IMR-90 (cell line): ENCODE measurements at places on chromosomes 6 and 20.

DNA sequence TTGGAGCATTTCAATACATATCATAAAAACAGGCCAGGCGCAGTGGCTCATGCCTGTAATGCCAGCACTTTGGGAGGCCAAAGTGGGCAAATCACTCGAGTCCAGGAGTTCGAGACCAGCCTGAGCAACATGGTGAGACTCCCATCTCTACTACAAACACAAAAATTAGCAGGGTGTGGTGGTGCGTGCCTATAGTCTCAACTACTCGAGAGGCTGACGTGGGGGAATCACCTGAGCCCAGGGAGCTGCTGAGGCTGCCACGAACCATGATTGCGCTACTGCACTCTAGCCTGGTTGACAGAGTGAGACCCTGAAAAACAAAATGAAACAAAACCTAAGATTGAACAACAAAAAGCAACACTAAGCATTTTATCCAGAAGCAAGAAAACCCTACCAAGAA, 47.2 kb downstream of the BACH2 start:
- DNase-seq: no peak

DNA sequence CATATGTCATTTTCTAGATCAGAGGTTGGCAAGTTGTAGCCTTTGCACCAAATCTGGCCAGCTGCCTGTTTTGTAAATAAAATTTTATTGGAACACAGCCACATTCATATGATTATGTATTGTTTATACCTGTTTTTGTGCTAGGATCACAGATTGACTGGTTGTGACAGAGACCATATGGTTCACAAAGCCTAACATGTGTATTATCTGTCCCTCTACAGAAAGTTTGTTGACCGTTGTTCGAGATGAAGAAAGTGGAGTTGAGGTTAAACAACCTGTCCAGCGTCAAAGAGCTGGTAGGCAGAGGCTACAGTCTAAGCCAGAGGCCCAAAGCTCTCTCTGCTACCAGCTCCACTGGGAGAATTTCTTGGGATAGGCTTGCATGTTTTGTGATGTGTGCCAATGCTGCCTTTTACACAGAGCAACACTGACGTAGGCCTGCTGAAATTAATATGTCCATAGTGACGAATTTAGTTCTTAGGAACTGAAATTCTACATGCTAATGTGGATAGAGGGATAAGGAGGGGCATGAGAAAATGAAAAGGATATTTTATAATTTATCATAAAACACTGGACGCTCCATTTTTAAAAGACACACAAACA, 11.7 kb upstream of the IGF2R start:
- DNase-seq: no peak

DNA sequence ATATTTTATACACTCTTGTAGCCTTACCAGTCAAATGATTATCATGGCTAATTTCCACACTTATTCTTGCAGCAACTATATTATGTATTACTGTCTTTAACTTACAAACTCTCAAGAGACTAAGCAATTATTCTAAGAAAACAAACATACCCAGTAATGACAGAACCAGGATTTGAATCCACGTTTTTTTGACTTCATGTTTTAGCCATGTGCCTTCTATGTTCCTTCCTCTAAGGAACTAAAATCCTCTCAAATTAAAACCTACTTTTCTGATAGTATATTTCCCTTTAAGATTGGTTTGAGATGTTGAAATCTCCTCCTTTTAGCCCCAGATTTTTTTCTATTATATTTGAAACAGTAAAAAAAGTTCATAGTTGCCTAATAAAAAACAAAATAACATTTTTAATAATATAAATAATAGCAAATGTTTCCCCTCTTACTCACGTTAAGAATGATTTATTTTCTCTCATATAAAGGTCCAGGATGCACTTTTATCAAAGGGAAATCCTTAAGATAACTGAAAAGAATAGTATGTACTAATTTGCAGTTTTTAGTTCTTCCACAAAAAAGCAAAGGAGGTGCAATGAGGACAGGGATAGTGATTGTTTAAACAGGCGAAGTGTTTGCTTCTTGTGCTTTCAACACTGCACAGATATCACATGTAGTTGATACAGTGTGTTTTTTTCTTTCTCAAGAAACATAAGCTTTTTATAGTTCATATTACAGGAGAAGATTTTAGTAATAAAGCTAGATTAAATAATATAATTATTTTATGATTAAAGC, 54.0 kb downstream of the VTA1 start:
- DNase-seq: no peak

- no peak for DNase-seq
These were observed 35.8 kb downstream of the PHIP start for GRCh38 chr6:79042088-79042798.

GRCh38 chr20:4585104-4585753, 136.5 kb upstream of the PRND start:
- DNase-seq: peak; percentile 40

DNA sequence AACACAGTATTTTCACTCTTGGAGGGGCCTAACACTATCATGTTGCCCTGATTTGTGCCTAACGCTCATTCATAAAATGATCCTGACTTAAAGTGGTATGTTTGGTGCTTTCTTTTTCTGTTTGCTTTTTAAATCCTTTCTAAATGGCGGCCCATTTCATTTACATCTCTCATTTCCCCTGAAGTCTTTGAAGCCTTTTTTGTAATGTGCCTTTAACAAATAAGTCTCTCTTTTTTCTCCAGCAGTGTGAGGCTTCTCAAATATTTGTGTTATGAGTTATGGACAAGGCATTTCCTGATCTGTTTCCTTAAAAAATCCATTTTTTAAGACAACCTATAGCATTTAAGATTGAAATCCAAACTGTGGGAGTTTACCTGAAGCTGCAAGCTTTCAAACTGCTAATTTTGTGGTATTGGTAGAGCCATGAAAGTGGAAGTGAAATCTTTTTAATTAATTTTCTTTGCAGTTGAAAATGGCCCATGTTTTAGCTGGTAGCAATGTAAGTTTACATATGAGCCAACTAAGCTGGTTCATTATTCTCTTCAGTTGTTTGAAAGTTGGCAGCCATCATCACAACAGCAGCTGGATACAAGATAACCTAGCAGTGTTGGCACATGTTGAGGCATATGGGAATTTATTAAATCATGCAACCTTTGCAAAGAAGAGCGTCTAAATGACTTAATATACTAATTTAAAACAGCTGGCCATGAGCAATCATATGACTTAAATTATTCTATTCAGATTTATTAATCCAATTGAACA, 469.7 kb downstream of the CDKAL1 start:
- peak; percentile 89 for DNase-seq

DNA sequence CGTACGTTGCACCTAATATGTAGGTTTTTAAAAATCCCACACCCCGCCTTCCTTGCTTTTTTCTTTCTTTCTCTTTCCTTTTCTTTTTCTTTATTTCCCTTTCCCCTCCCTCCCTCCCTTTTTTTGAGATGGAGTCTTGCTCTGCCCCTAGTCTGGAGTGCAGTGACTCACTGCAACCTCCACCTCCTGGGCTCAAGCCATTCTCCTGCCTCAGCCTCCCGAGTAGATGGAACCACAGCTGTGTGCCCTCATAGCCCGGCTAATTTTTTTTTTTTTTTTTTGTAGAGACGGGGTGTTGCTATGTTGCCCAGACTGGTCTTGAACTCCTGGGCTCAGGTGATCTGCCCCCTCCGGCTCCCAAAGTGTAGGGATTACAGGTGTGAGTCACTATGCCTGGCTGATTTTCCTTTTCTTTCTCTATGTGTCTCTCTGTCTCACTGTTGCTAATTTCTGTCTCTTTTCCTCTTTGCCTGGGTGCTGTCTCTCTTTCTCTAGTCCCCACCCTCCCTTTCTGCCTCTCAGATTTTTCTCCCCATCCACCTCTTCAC, 61.2 kb downstream of the SRC start:
- no peak for DNase-seq
